Hematopoietic multipotent progenitor cell treated with erythropoietin and hydrocortisone succinate and interleukin-3 and kit ligand, for 17 days (in vitro differentiated cells): ENCODE measurements at places on chromosomes 5 and 9.

DNA sequence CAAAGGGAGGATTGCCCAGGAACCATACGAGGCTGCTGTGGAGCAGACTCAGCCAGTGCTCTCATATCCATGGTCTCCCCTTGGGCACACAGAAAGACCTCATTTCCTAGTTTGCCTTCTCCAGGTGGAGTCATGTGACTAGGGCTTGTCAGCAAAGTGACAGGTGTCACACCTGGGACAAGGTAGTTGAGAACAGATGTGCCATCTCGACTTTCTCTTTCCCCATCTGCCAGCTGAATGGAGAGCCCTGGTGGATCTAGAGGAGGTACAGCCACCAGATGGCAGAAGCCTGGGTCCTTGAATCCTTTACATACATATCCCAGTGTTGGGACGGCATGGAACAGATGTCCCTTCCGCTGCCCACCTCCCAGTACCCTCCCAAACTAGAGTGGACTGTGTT is 42.9 kb upstream of the ALDOB start:
- DNase-seq, result no peak

- DNase-seq, result no peak
Measured at GRCh38 chr5:156411-157072, 34.8 kb upstream of the LRRC14B start.

DNA sequence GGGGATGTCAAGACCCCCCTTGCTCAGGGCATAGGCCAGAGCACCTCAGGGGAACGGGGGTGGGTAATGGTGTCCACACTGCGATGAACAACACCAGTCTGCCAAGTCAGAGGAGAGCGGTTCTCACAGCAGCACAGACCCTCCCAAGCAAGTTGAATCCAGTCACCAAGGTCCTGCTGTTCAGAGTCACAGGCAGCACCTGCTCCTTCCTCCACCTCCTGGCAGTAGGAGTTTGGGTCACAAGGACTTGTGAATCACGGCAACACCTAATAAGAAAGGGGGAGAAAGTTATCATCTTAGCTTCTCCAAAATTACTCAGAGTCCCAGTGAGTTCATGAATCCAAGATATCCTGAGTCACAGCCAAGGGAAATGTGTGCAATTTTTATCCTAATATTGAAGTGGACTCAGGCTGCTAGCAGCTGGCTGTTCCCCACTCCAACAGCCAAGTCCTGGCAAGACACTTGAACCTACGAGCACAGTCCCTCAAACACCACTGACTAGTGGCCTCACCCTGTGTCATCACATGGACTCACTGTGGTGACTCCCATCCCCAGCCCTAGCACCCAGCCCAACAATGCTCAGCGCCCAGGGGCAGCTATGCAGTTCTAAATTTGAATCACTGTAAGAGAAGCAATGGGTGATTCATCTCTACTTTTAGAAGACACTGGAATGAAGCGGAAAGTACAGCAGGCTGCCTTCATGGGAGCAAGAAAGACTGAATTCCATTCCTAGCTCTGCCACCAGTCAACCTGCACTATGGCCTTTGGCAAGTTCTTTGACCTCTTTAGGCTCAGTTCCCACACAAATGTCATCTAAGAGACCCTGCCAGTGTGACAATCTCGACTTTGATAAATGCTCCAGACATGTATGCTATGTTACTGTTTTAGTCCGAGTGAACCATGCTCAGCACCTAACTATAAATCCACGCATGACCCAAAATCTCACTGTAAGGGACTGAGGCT is 113.7 kb downstream of the KLHL3 start:
- no peak for DNase-seq

DNA sequence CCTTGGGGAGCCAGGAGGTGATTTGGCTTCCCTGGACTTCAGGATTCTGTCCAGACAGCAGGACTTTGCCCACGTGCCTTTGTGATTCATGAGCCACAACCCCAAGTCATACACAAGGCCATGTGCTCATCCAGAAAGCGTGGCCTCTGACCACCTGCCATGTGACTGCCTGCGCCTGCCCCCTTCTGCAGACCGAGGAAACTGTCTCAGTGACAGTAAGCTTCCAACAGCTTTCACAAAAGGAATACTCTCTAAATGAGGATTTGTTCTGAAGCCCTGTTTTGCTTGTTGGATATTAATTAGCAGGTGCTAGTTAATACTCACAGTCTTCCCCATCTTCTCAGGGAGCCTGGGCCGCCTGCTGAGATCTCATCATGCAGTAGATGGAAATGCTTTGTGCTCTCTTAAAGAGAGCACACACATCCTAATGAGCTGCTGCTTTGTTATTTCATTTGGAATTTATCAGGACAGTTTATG is 36.9 kb upstream of the ANGPTL2 start:
- no peak for DNase-seq

GRCh38 chr5:136086783-136087566 is 45.7 kb upstream of the SMAD5 start:
- no peak for DNase-seq

DNA sequence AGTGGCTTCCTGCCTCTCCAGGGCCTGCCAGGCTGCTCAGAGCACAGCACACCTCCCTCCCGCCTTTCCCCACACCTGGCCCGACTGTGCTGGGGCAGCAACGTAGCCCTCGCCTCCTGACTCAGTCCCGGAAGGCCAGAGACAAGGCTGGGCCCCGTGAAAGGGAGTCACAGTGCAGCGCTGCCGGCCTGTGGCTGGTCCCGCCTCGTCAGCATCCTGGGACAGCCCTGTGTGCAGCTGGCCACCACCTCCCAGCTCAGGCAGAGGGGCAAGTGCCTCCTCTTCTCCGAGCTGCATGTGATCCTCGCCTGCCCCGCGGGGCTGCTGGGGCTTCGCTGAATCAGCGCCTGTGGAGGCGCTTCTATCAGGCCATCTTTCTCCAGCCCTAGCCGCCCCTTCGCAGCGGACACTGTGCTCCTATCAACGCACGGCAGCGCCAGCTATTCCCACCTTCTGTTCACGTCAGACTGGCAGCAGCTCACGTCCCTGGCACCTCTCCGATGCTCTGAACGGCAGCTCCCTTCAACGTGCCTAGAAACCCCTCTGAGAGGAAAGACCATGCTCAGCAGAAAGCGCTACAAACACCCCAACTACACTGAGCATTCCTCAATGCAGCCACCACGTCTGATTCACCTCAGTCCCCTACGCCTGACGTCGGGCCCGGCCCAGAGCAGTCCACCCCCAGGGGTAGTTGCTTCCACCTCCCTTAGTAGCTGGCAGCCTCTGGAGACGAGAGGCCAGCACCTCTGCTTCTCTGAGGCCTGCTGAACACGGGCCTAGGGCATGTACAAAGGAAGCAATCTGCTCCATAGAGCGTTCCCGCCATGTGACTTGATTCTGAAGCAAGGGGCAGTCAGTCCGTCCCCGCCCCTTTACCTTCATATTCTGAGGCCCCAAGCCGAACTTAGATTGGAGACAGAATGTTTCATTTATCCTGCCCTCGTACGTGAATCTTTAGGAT is 78.8 kb downstream of the GPR21 start:
- DNase-seq, result no peak

GRCh38 chr9:95515272-95516113 is 1.3 kb downstream of the PTCH1 start:
- no peak for DNase-seq

GRCh38 chr9:14348123-14348372 is 34.1 kb upstream of the NFIB start:
- DNase-seq, result no peak

DNA sequence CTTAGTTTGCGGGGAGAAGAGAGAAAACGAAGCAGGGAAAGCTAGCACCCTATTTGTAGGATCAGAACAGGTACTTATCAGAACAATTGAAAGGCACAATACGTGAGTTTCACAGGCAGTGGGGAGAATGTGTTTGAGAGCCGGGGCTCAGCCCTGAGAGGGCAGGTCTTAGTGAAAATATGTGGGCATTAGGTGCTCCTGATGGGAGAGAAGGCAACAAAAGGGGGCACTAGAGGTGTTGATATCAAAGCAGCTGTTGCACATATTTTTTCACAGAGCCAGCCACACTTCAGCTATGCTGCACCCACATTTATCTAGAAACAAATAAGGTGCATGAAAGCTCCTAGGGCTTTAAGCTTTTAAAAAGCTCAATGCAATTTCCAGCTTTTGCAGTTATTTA is 99.7 kb upstream of the MAN2A1 start:
- no peak for DNase-seq

DNA sequence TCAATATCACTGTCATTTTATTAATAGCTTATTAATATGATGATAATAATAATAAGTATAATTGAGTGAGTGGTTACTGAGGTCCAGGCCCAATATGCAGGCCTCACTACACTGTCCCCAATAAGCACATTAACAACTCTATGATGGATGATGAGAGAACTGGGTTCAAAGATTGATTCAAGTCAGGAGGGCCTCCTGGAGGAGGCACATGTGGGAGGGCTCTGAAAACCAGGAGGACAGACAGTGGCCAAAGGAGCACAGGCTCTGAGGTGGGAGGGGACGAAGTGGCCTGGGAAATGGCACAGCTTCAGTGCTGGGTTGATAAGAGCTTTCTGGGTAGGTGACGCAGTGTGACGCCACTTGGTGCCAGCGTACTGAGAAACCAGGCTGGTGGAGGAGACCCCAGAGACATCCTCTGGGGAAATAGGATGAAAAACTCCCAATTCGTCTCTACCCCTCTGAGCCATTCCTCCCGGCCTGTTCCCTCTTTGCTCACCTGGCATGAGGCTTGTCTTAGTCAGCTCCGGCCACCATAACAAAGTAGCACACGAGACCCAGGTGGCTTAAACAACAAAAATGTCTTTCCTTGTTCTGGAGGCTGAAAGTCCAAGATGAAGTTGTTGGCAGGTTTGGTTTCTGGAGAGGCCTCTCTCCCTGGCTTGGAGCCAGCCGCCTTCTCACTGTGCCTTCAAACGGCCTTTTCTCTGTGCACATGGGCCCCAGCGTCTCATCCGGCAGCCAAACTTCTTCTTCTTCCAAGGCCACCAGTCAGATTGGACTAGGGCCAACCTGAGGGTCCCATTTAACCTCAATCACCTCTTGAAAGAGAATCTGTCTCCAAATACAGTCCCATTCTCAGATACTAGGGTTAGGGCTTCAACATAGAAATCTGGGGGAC is 31.6 kb downstream of the NTNG2 start:
- DNase-seq, result no peak

DNA sequence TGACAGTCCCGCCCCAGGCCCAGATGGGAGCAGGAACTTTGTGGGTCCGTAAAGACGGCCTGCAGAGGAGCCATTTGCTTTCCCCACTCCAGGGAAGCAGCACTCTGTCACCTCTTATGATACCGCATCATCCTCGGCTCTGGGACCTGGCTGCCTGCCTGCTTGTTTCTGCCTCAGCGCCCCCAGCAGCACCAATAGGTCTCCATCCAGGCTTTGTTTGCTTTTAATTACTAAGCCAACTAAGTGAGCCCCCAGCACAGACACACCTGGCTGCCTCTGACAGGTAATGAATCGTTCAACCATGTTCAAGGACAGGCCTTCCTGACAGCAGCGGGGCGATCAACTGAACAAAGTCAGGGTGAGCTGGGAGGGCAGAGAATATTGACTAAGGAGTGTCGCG is 141.4 kb downstream of the C5orf15 start:
- DNase-seq, result no peak

DNA sequence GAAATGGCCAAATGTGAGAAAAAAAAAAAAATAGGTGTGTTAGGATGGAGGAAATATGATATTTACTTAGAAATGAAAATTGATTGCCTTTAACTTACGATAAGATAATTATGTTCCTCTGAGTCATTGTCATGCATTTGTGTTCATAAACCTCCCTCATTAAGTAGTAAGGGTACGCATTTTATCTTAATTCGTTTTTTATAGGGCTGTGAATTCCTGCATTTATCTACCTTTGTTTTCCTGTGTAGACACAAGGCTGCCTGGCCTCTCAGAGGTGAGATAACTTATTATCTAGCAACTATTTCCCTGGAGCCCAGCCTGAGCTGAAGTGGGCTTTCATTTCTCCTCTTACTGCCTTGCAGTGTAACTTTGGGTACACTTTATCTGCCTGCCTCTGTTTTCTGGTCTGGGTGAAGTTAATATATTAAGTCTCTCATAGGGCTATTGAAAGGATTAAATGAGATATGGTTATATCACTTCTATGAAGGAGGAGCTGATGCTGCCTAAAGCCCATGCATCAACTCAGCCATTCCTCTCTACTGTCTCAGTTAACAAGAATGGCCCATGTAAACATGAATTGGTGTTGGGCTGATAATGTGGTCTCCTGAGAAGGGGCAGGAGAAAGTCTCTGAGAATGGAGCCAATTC is 103.8 kb upstream of the KLF4 start:
- DNase-seq, result no peak

DNA sequence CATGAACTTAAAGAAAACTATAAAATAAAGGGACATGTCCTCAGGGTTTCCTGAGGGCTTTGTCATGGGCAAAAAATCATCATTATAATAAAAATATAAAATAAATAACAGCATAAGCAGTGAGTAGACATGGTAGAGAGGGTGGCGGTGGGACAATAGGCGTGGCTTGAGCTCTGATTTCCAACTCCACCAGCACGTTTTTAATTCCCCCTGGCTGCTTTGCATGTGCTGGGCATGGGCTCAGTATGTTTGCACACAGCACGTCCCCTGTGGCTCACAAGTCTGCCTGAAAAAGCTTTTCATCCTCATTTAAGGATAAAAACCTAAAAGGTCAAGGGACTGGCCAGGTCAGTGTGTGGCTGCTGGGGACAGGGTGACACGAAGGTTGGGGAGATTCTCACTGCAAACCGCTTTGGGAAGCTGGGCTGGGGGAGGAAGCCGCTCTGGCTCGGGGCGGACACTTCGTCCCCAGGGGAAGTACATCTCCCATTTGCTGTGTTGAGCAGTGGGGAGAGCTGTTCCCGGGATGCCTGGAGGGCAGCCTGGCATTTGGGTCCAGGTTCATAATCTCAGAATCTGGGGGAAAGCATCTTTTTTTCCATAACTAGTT is 32.6 kb downstream of the NKX2-5 start:
- no peak for DNase-seq

GRCh38 chr5:165143741-165144140 is 1638.3 kb downstream of the MAT2B start:
- no peak for DNase-seq

DNA sequence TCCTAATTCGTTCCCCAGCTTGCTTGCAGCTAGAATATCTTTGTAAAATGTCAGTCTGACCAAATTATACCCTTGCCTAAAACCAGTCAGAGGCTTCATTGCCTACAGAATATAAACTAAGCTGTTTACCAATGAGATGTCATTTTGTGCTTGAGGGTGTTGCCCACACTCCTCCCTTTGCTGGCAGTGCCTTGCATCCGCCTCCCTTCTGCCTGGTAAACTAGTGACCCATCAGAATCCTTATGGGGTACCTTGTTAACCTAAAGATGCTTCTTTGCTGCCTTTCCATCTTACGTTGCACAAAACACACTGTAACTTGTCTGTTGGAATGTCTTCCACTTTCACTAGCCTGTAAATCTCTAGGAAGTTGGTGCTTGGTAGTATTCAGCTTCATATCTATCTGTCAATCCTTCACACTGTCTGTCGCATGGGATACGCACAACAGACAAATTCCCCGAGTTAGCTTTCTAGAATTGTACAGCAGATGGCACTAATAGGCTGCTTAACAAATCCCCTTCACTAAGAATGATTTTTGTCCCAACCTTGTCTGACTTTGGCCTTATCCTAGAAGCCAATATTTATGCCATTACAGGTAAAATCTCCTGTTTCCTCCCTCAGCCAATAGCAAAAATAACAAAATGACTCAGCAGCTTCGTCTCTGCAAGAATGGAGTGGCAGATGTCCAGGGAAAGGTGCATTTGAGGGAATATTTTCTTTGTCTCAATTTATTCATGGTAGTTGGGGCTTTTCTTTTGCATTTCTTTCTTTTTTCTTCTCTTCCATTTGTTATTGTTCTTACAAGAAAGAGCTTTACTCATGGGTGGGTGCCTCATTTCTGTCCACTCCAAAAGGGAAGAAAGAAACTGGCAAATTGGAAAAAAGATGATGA is 3.0 kb downstream of the NUDT2 start:
- peak; percentile 83 for DNase-seq
